ENCODE measurements at places on chromosomes 16 and 17.
A peak's percentile ranks its signal among the peaks of the same experiment; 100 is the strongest.

GRCh38 chr16:11498683-11499082 lies 88.0 kb downstream of the LITAF start:
- DNase-seq: no peak

DNA sequence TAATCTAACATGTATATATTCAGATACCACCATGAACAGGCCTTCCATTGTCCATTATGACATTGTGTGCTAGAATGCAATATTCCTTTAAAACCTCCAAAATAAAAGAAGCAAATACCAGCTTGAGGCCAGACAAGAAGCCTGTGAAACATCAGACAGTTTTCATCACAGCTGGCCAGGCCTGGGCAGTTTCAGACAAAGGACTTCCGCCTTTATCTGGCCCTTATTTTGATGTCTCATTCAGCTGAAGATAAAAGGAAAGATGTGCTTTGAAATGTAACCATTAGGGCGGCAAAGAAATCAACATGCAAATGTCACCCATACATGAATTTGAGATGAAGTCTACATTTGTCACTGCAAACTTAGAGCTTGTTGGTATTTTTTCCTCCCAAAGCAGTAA lies 737.5 kb downstream of the KCNJ2 start:
- DNase-seq: no peak

- peak; percentile 90 for DNase-seq
Measured at GRCh38 chr16:31873556-31874365, at the start of gene ZNF267. ZNF267 (plus strand) TSS chr16:31873807; CDS start chr16:31873967, 160 bp downstream.

GRCh38 chr17:1796800-1797199 lies 32.9 kb downstream of the SMYD4 start:
- DNase-seq: no peak

GRCh38 chr17:60901806-60902205 lies 224.2 kb downstream of the BCAS3 start:
- DNase-seq: no peak

- DNase-seq: peak; percentile 68
Measured at GRCh38 chr16:3065069-3065741, at the start of gene IL32. IL32 (plus strand) TSS chr16:3065640; CDS start chr16:3065812, 172 bp downstream.

- no peak for DNase-seq
Measured at GRCh38 chr17:42055027-42055426, 4.6 kb upstream of the C17orf113 start.

DNA sequence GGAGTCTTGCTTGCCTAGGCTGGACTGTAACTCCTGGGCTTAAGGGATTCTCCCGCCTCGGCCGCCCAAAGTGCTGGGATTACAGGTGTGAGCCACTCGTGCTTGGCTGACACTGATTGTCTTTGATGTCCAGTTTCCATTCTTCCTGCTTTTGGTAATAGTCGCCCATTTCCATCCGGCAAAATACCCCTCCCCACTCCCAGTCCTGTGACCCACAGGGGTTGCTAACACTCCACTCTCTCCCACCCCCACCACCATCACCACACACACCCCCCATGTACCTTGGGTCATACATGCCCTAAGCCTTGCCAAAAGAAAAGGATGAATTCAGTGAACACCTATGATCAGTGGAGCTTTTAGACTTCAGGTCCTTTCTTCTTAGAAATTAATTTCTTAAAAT lies 52.8 kb upstream of the MYH10 start:
- DNase-seq: no peak

DNA sequence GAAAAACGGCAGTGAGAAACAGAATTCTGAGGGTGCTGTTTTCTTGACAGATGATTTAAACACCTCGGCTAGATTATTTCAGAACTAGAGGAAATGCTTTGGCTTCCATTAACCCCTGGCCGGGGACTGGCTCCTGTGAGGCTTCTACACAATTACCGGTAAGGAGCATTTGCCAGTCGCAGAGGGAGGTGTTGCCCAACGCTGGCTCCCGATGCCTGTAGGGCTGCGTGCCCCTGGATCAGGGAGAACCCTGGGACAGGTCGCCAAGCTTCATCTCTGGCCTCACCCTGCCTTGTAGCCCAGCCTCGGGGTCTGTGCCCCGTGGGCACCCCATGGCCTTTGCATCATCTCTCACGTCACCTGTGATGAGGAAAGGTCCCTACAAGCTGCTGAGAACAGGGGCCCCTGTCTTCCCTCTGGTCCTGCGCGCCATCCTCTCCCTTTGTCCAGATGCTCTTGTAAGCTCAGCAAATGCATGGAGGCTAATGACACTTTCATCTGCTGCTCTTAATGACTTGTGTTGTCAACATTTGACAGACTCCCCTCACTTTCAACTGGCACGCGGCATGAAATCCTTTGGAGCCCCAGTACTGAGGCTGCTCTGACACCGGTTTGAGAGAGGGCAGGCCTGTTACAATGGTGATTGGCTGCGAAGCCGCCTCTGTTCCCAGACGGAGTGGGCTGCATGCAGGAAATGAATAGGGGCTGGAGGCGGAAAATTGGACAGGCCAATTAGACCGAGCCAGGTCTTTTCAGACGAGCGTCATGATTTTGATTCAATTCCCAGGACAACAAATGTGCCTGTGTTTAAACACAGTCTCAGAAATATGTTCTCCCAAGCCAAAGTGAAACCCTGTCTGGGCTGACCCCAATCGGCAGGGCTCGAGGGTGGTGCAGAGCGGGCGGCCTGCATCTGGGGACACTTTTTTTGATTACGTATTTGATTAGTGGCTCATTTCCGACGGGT lies 85.5 kb upstream of the DOC2B start:
- no peak for DNase-seq

DNA sequence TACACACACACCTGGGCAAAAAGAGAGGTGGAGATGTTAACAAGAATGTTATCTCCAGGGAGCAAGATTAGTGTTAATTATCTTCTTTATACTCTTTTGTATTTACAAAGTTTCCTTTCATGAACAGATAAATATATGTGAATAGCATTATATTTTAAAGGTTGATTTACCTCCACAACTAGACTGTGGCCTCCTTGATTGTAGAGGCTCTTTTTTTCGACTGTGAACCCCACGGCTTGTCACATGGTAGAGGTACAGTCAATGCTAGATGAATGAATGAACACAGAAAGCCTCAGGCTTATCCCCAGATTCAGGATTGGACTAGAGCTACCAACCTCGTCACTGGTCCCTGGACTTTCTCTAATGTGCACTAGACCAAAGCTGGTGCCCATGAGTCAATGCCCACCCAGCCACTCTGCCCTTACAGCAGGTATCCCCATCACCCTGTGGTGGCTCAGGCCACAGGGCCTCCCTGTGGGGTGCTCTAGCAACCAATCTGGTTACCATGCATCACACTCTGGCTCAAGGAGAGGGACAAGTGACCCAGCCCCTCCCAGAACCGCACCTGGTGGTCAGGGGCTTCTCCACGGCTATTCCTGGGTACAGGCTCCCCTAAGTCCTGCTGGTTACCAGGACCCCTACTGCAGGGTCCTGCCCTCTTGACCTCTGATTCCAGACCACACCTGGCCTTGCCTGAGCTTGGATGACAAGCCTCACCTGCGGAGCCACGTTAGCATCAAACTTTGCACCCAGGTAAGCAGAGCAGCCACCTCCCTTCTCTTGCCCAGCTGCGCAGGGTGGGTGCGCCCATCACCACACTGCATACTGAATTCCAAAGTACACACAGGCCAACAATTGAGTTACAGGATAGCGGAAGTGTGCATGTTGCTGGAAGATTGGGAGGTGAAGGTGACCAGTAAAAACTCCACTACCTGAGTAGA lies 101.0 kb downstream of the CDYL2 start:
- no peak for DNase-seq

DNA sequence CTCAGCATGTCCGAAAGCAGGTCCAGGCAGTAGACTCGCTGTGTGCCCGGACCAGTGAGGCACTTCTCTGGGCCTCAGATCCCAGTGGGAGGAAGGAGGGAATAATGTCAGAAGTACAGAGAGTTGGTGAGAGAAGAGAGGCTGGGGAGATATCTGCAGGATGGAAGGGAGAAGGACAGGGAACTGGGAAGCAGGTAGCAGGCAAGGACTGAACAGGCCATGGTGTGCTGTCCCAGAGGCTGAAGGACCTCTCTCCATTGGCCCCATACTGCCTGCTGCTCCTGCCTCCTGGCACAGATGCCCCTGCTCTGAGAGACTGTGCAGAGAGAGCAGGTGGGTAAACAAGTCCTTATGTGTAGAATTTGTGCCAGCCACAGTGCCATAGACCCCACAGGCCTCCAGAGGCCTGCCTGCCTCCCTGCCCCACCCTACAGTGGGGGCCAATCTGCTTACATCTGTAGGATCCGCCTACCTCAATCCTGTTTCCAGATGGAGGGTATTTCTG lies 34.2 kb upstream of the CRHR1 start:
- no peak for DNase-seq

DNA sequence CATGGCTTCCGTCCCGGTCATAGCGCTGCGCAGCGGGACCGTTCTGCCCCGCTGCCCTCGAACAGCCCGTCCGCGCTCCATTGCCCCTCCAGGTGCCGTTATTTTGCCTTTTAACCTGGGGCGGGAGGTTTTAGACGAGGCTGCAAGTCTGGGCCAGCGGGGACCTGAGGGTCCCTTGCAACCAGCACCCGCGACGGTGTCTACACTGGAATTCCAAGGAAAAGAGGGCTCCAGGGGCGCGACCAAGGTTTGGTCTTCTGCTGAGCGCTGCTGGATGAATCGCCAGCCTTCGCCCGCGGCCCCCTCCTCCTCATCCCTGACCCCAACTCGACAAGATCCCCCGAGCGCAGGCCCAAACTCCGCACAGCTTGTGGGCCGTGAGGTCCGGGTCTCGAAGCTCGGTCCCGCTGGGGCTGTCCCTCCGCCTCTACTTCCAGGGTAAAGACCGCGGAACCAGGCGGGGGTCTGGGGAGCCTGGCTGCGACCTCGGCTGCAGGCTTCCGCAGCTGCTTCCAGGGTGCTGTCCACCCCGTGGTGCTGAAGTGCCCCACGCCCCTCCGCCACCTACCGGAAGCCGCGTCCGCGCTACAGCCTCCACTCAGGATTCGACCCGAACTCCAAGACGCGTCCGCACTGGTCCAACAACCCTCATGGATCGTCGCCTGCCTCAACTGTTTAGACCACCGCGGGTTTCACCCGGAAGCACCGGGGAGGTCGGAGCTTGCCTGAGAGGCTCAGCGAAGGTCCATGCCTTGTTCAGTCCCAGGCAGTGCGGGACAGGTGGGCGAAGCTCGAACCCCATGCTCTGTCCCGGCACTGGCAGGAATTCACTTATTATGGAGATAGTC lies 10.1 kb upstream of the CA4 start:
- DNase-seq: peak; percentile 30

DNA sequence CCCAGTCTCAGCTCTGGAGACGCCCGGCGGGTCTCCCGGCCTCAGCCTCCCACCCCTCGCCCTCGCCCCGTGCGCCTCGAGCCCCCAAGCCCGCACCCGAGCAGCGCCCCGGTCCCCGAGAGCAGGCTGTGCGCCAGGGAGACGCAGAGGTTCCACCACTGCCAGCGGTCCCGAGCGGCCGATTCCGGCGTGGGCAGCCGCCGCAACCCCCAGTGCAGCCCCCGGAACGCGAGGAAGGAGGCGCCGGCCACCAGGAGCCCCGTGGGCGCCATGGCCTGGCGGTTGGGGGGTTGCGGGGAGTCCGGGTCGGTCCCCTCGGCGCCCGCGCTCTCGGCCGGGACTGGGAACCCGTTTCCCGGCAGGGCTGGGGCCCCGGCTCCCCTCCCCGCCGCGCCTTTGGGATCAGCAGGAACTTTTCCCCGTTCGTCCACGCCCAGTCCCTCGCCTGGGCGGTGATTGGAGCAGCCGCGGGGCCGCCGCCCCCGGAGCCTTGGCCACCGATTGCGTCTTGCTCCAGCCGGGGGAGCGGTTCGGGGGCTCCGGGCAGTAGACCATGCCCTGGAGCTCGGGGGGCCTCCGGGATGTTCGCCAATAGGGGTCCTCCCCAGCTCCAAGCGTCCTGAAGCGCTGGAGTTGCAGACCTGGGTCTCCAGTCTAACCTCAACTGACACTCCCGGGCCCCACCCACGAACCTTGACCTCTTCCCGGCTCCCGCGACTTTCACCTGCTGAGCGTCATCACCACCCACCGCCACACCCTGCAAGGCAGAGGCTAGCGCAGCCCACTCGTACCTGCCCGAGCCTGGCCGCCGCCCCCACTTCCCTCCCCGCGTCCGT lies at the start of gene TLCD2:
TLCD2 (minus strand) TSS at position 407 of the 836 bp plus-strand sequence; CDS start at position 272, 135 bp downstream.
- no peak for DNase-seq

GRCh38 chr16:49857423-49858181 lies 1.7 kb upstream of the ZNF423 start:
- no peak for DNase-seq

GRCh38 chr16:70422543-70422942 lies 16.4 kb downstream of the ST3GAL2 start:
- DNase-seq: no peak

- no peak for DNase-seq
Measured at GRCh38 chr17:4858068-4858881, 25.1 kb downstream of the MINK1 start.

DNA sequence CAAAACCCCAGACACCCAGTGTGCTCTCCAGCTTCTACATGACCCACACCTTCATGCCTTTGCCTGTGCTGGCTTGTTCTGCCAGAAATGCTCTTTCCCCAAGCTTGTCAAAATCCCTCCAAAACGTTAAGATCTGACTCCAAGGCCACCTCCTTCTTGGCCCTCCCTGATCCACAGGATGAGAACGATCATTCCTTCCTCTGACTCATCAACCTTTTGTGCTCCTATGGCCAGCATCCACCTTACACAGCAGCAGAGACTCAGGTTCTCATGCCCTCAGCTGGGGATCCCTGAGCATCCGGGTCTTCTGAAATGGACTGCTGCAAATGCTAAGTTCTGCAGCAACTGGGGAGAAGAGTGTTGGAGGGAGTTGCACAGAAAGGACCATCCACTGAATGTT lies 2.9 kb downstream of the ZBTB4 start:
- DNase-seq: no peak
